ENCODE measurements at places on chromosomes 3 and 15. TPM values are rescaled to one million over a fixed set of nuclear protein-coding genes. Genes with fewer than 3 reads are reported as not detected.
A peak's percentile ranks its signal among the peaks of the same experiment; 100 is the strongest.

SIDT1 gene
- total RNA-seq = 33.4 TPM

- DNase-seq = no peak
Observed at GRCh38 chr15:41629883-41630282, 30.3 kb upstream of the MGA start.

PEX11A gene
- total RNA-seq = 2.3 TPM

MGLL gene
- total RNA-seq = 55.1 TPM

SI gene
- total RNA-seq = 17.4 TPM

DNA sequence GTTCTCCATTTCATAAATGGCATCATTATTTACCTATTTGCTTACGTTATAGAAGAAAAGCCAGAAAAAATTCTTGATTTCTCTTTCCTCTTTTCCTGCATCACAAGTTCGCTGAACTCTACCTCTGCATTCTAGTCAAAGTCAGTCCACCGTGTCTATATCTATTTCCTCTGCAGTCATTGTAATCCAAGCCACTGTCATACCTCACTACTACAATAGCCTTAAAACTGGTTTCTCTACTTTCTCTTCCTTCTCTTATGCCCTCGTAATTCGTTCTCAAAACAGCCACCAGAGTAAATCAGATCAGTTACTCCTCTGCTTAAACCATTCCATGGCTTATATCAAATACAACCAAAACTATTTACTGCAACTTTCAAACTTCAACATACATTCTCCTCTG, 13.4 kb upstream of the FAM81A start:
- no peak for DNase-seq

DNA sequence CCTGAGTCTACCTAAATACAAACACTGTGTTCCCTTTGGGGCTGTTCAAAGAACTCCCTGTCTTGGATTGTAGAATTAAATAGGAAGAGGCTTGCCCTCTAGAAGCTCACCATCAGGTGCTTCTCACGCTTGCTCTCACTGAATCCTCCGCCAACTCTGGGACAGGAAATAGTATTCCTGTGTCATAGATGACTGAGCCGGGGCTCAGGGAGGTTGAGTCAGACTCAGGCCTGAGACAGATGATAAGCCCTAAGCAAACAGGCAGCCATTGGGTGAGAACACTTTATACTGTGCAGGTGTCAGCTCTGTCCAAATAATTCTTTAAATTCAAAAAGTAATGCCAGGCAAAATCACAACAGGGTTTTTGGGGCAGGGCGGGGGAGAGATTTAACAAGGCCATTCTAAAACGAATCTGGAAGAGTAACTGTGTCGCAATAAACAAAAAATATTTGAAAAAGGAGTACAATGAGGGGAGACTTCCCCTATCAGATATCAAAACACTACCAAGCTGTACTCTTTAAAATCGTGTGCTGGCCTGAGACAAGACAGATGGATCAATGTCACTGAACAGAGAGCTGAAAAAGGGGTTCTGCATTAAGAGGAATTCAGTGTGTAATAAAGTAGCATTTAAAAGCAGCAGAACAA, 59.0 kb downstream of the EPHB3 start:
- no peak for DNase-seq

- DNase-seq = no peak
Observed at GRCh38 chr3:105440113-105440512, 73.4 kb downstream of the ALCAM start.

DNA sequence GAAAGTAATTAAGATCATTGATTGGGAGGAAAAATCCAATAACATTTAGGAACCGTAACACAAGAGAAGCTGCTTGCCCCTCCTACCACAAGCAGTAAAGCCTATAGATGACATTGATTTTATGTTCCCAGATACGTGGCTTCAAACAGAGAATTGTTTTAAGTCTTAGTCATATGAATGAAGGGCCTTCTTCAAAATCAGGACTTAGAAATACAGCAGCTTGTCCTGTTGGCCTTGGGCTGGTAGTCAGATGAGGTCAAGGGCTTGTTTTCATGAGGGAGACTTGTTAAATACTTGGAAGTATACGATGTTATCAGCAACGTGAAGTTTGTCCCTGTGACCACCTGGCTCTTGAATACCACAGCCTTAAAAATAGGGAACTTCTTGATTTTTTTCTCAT, 114.4 kb downstream of the VGLL4 start:
- DNase-seq = no peak

EDEM1 gene
- 22.2 TPM for total RNA-seq

CDHR4 gene
- not detected for total RNA-seq

DNA sequence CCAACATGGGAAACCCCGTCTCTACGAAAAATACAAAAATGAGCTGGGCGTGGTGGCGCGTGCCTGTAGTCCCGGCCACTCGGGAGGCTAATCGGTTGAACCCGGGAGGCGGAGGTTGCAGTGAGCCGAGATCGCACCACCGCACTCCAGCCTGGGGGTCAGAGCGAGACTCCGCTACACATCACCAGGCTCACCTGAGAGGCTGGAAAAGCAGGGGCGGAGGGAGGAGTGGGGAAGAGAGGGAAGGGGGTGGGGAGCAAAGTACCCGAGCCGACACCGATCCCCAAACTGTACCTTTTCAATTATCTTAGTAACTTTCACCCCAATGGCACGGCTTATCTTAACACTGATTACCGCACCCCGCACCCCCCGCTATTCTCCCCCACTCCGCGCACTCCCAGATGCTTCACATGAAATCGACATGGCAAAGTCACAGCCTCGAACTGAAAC, 46.4 kb upstream of the SYNM start:
- DNase-seq = no peak

TRANK1 gene
- 5.3 TPM for total RNA-seq

DNA sequence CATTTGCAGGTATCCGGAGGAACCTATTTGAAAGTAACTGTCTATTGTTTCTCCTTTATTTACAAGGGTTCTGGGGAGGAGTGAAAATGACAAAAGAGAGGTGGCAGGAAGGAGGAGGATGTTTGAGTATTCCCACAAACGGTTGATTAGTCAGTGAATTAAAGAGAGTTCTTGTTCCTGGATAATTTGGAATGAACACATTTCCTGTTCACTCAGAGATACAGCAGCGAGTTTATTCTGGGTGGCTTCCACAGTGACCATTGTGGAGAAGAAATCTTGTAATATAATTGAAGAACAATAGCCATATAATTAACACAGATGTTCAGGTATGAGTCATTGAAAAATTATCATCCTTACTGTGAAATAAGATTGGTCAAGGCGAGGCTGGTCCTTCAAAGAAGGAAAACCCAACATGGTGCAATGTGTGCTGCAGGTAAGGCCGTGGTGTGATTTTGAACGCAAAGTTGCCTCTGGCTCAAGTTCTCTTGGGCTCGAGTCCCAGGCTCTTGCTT, 77.3 kb downstream of the NFKBIZ start:
- no peak for DNase-seq

DNA sequence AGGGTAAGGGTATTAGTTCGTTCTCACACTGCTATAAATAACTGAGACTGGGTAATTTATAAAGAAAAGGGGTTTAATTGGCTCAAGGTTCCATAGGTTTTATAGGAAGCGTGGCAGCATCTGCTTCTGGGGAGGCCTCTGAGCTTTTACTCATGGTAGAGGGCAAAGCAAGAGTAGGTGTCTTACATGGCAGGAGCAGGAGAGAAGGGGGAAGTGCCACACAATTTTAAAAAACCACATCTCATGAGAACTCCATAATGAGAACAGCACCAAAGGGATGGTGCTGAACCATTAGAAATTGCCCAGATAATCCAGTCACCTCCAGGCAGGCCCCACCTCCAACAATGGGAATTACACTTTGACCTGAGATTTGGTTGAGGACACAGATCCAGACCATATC, 12.2 kb downstream of the RNF111 start:
- no peak for DNase-seq

- DNase-seq = no peak
Observed at GRCh38 chr3:178270838-178271237, 265.4 kb upstream of the KCNMB2 start.

PPP2R3A gene
- 34.7 TPM for total RNA-seq

CAMK1 gene
- total RNA-seq = 61.1 TPM

DNA sequence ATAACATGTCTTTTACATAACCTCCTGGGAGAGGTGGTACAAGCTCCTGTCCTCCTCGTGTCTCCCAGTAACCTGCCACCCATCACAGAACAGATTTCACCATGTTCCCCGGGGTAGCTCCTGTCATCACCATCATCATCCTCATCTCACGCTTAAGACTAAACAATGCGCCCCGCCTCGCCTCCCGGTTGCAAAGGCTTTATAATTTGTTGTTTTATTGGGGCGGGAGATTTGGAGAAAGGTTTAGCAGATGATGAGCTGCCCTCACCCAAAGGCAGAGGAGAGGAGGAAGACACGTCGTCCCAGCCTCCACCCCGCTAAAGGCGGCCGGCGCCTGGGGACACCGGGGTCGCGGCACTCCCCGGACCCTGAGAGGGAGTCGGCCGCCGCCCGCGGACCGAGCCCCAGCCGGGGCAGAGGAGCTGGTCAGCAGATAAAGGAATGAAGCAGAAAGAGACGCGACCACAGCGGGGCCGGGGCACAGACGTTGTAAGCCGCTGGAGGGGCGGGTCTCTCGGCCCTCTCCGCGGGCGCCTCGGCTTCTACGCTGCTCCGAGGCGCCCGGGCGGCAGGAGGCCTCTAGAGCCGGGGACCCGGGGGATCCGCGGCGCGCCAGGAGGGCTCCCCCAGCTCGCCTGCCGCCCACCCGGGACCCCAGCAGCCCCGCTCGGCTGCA, 589 bp downstream of the HERC1 start:
- DNase-seq = peak; percentile 74

GRCh38 chr15:48306639-48307038, 24.6 kb upstream of the DUT start:
- DNase-seq = no peak

GRCh38 chr15:48925714-48926223, 38.0 kb downstream of the SHC4 start:
- DNase-seq = no peak

GRCh38 chr3:100009276-100010086, 104.8 kb downstream of the FILIP1L start:
- DNase-seq = no peak

GRCh38 chr3:101671014-101671413, 5.9 kb downstream of the ZBTB11 start:
- DNase-seq = no peak

DNA sequence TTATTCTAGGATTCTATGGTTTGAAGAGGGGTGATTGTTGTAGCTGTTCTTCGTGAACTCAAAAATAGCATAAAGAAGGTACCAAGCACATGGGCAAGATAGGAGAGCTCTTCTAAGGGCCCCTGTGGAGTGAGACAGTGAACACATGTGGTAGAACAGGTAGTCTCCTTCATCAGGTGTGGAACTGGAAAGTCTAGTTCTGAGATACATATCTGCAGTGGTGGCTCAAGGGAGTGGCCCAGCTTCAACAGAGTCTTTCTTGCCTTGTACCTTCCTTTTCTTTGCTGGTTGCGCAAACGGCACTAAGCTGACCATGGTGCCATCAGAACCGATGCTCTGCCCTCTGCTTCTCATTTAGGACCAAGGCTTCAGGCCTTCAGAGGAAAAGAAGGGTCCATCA, 65.2 kb downstream of the CERS3 start:
- no peak for DNase-seq

DNA sequence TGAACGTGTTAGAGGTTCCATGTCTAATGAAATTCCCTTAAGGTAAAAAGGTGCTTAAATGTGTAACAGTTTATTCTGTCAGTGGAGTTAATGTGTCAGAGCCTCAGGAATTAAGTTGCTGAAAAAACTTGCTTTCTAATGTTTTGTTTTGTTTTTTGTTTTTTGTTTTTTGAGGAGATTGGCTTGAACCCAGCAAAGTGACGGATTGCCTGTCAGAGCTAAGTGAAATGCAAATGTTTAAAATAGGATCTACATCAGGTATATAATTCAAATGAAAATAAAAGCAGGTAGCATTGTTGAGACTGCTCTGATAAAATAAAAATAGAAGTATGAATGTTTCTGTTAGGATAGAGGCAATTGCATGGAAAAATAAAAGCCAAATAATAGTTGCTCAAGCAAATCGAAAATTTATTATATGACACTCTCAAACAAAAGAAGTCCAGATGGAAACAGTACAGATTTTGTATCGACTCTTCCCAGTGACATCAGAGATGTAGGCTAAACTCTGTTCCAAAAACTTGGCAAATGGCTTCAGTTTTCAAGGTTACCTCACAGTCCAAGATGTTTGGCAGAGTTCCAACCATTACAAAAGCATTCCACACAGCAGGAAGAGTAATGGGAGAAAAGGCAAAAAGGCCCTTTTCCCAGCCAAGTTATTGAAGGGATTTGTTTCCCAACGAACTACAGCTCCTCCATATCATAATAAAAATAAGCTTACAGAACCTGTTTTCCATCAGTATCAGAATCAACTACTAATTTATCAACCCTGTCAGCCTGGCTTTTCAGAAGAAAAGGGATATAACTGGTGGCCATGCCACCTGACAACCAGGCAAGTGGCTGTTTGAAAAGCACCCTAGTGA, 291.0 kb downstream of the TBL1XR1 start:
- no peak for DNase-seq

DNA sequence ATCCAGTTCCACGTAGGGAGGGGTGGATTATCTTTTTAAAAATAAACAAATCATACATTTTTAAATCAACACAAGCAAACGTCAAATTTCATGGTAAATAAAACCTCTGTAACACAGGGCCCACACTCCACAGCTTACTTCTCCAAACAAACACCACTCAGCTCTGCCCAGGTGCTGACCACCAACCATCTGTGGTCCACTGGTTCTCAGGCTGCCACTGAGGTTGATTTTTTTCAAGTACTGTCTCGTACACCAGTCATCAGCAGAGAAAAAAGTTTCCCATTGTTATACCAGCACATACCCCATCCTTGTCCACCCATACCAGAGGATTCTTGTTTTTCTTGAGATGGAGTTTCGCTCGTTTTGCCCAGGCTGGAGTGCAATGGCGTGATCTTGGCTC, 32.4 kb downstream of the CHSY1 start:
- no peak for DNase-seq

- DNase-seq = no peak
Observed at GRCh38 chr3:126104742-126105605, 21.1 kb upstream of the SLC41A3 start.

ARPP21 gene
- total RNA-seq = not detected

DNA sequence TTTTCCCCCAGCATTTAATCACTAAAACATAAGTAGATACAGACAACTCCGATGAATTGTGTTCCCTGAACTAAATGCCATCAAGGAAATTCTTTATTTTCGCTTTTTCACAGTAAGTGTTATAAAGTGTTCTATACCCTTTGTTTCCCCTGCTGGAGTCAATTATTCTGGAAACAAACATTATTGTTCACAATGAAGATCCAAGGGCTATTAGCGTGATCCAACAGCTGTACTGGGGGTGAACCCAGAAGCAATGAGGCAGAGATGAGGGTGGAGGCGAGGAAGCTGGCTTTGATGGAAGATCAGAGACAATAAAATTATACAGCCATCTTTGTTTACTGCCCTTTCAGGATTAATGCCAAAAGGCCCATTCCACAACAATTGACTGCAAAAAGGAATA, 250.3 kb upstream of the IGF1R start:
- DNase-seq = no peak

Measured in stomach (tissue), 19 donors.